ENCODE measurements at places on chromosomes 3 and 15.

GRCh38 chr3:136239094-136239493, 11.0 kb upstream of the PCCB start:
- H3K27ac ChIP-seq: no peak overlapping the region
- no peaks in the 10 kb centered on the region for H3K36me3 ChIP-seq
- DNase-seq: no peak
- H3K4me1 ChIP-seq: no peaks in the 10 kb centered on the region

DNA sequence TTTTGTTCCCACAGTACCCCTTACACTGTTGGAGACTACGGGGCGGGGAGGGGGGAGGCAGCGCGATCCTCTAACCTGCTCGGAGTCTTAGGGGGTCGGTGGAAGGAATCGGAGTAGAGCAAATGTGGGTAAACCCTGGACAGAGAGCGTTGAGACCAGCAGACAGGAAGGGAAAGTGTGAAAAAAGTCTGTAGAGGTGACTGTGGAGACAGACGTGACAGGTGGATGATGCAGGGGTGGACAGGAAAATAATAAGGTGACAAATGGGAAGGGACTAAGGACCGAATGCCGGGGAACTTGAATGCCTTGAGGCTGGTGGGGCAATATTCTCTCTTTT, 424 bp downstream of the EAF2 start:
- DNase-seq: no peak
- peak overlapping the region; percentile 86 for H3K4me3 ChIP-seq
- H3K4me1 ChIP-seq: peaks cover 12% of the 10 kb centered on the region
- H3K36me3 ChIP-seq: peaks cover 19% of the 10 kb centered on the region

DNA sequence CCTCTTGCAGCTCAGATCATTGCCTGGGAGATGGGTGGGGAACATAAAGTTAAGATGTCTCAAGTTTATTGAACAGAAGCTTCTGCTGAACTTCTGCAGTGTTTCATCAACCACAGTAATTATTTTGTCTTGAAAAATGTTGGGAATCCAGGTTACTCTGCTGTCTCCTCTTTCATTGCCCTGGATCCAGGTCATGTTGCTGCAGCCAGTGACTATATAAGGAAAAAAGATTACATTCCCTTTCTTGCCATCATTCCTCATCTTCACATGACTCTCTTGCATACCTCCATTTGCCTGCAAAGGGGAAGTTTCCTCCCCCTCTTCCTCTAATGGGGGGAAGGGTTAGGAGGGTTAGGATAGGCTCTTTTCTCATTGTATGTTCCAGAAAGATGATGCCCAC, 15.1 kb downstream of the GMNC start:
- no peaks in the 10 kb centered on the region for H3K36me3 ChIP-seq
- H3K4me1 ChIP-seq: no peaks in the 10 kb centered on the region
- no peak overlapping the region for H3K27ac ChIP-seq
- no peaks in the 10 kb centered on the region for H3K27me3 ChIP-seq

DNA sequence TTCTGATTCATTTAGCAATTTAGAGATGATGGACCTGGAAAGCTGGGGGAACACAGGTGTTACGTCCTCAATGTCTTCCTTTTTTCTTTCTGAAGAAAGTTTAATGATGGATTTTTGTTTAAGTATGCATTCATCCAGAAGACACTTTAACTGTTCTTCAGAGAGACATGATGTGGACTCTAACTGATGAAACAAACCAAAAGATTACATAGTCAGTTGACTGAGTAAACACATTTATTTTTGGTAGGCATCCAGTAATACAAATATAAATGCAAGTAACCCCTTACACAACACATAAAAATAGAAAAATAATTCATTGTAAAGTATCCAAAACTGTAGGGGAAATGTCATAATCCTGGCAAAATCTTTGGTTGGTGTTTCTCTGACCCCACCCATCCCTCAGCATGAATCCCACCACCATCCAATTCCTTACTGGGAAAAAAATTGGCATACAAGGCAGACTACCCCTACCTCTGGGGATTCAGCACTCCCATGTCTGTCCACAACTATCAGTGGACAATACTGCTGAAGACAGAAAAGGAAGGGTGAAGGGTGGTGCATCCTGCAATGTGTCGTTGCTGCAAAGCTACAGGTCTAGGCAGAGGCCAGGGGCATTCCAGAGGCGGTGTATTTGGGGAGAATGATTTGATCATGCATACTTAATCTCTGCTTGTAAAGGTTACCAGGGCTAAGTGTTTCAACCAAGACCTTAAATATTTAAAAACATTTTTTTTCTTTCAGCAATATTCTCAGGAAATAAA, 37.4 kb downstream of the THBS1 start:
- H3K27ac ChIP-seq: no peak overlapping the region
- H3K27me3 ChIP-seq: no peaks in the 10 kb centered on the region
- H3K4me1 ChIP-seq: peaks cover 10% of the 10 kb centered on the region
- DNase-seq: no peak
- no peak overlapping the region for H3K4me3 ChIP-seq

GRCh38 chr15:29451201-29451781, 181.7 kb upstream of the NSMCE3 start:
- DNase-seq: no peak
- no peaks in the 10 kb centered on the region for H3K4me1 ChIP-seq
- peaks cover 9% of the 10 kb centered on the region for H3K27me3 ChIP-seq
- no peaks in the 10 kb centered on the region for H3K36me3 ChIP-seq
- no peak overlapping the region for H3K4me3 ChIP-seq
- H3K27ac ChIP-seq: no peak overlapping the region

DNA sequence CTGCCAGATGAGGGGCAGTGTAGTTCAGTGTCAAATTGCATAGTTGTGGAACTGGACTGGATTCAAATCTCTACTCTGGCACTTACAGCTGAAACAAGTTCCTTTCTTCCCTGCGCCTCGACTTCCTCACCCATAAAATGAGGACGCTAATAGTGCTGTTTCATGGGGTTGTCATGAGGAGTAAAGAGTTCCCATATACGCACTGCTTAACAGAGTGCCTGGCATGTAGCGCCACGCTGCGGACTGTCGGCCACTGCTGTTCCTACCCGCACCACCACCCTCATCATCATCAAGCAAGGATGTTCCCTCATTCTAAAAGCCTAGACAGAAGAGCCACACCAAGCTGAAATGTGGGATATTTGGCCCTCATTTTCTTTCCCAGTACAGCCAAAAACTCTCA, 91.9 kb downstream of the CHDH start:
- H3K36me3 ChIP-seq: peaks cover 13% of the 10 kb centered on the region
- no peak overlapping the region for H3K27ac ChIP-seq
- no peak for DNase-seq
- no peaks in the 10 kb centered on the region for H3K27me3 ChIP-seq

- no peak overlapping the region for H3K27ac ChIP-seq
- no peak overlapping the region for H3K4me3 ChIP-seq
- peaks cover 90% of the 10 kb centered on the region for H3K27me3 ChIP-seq
- DNase-seq: no peak
Observed at GRCh38 chr3:134605556-134605955, 45.3 kb downstream of the KY start.

DNA sequence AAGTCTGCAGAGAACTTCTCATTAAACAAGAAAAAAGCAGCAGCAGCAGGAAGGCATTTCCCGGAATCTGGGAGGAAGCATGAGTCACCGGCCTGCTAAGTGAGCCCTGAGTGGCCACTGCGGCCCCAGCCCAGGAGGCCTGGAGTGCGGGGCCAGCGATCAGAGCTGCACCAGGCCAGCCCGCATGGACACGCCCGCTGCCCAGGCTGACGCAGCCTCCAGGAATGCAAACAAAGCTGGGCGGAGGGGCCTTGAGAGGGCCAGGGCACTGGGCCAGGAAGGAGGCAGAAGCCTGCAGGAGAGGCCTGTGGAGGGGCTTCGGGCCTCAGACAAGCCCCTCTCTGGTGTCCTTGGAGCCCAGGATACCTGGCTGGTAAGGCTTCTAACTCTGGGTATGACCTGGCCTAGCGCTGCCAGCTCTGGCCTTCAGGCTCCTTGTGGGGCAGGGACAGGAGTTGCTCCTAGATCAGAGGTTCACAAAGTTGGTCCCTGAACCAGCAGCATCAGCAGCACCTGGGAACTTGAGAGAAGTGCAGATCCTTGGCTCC, 101.2 kb downstream of the SMAD6 start:
- H3K4me1 ChIP-seq: peaks cover 25% of the 10 kb centered on the region
- H3K27me3 ChIP-seq: no peaks in the 10 kb centered on the region
- peak overlapping the region; percentile 79 for H3K27ac ChIP-seq
- peak; percentile 96 for DNase-seq
- peaks cover 4% of the 10 kb centered on the region for H3K36me3 ChIP-seq

- no peak for DNase-seq
- H3K4me3 ChIP-seq: no peak overlapping the region
Observed at GRCh38 chr3:172746475-172746874, 4.1 kb upstream of the ECT2 start.

GRCh38 chr15:71612397-71612722, 198.0 kb upstream of the NR2E3 start:
- H3K4me1 ChIP-seq: no peaks in the 10 kb centered on the region
- no peak for DNase-seq
- H3K4me3 ChIP-seq: no peak overlapping the region
- H3K27ac ChIP-seq: no peak overlapping the region

GRCh38 chr3:17261627-17262369, 377.0 kb downstream of the PLCL2 start:
- H3K27me3 ChIP-seq: no peaks in the 10 kb centered on the region
- H3K4me1 ChIP-seq: no peaks in the 10 kb centered on the region
- no peaks in the 10 kb centered on the region for H3K36me3 ChIP-seq
- no peak overlapping the region for H3K4me3 ChIP-seq

- DNase-seq: no peak
- peaks cover 9% of the 10 kb centered on the region for H3K36me3 ChIP-seq
- H3K4me1 ChIP-seq: peaks cover 6% of the 10 kb centered on the region
- no peak overlapping the region for H3K27ac ChIP-seq
- no peaks in the 10 kb centered on the region for H3K27me3 ChIP-seq
Observed at GRCh38 chr15:100769975-100770340, 109.7 kb upstream of the ALDH1A3 start.

GRCh38 chr3:147934451-147935180, 525.5 kb downstream of the ZIC1 start:
- no peak overlapping the region for H3K27ac ChIP-seq
- no peaks in the 10 kb centered on the region for H3K36me3 ChIP-seq
- H3K4me1 ChIP-seq: peaks cover 12% of the 10 kb centered on the region

GRCh38 chr3:74009961-74010844, 385.5 kb upstream of the PDZRN3 start:
- no peak overlapping the region for H3K4me3 ChIP-seq
- H3K36me3 ChIP-seq: no peaks in the 10 kb centered on the region
- no peak overlapping the region for H3K27ac ChIP-seq
- DNase-seq: no peak

GRCh38 chr3:8824238-8824637, 54.8 kb upstream of the OXTR start:
- no peak for DNase-seq
- no peaks in the 10 kb centered on the region for H3K27me3 ChIP-seq
- H3K4me3 ChIP-seq: no peak overlapping the region
- H3K4me1 ChIP-seq: no peaks in the 10 kb centered on the region
- no peaks in the 10 kb centered on the region for H3K36me3 ChIP-seq

- peaks cover 11% of the 10 kb centered on the region for H3K4me1 ChIP-seq
- no peak for DNase-seq
- H3K36me3 ChIP-seq: peaks cover 5% of the 10 kb centered on the region
- no peak overlapping the region for H3K27ac ChIP-seq
Observed at GRCh38 chr3:195073866-195074860, 196.8 kb downstream of the XXYLT1 start.

DNA sequence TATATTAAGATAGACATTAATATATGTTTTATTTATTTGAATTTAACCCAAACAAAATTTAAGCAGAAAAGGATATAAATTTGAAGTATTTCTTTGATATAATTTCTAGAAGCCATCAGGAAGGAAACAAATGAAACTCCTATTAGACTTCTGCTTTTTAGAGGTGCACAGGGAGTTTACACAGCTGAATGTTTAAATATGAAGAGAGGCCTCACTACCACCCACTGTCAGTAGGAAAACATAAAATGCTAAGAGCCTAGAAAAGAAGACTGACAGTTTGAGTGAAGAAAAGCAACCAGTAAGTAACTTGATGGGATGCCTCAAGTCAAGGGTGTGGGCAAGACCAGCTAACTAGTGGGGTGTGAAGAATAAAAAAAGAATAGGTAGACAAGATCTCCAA, 19.7 kb downstream of the PLSCR2 start:
- H3K4me3 ChIP-seq: no peak overlapping the region
- no peak for DNase-seq
- peaks cover 9% of the 10 kb centered on the region for H3K4me1 ChIP-seq

GRCh38 chr3:124833710-124834332, 53.3 kb downstream of the ITGB5 start:
- peaks cover 73% of the 10 kb centered on the region for H3K4me1 ChIP-seq
- DNase-seq: no peak
- H3K36me3 ChIP-seq: peaks cover 34% of the 10 kb centered on the region
- H3K27me3 ChIP-seq: no peaks in the 10 kb centered on the region

DNA sequence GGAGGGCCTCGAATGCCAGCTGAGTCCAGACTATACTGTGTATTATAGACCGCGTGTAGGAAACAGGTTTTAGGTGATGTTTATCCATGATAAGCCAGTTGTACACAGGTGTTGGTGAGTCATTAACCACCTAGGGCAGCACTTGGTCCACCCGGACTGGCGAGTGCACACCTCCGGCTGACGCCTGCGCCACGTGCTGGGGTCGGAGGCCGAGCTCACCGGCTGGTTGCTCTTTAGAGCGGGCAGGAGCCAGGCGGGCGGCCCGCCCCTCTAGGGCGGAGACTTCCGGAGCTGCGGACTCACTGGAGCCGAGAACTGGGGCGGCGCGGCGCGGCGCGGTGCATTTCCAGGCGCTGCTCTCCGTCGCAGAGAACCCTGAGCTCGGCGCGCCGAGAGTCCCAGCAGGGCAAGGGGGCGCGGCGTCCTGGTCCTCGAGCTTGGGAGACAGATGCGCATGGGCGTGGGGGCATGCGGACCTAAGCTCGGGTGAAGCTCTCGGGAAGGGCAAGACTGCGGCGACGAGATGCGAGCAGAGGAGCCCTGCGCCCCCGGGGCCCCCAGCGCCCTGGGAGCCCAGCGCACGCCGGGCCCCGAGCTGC, at the start of gene ESYT3:
ESYT3 (plus strand) TSS at position 341 of the 599 bp plus-strand sequence; CDS start at position 524, 183 bp downstream.
- H3K4me1 ChIP-seq: peaks cover 13% of the 10 kb centered on the region
- DNase-seq: peak; percentile 96
- H3K27ac ChIP-seq: peak within 1 kb of the TSS; percentile 68
- peaks cover 16% of the 10 kb centered on the region for H3K36me3 ChIP-seq
- H3K4me3 ChIP-seq: peak within 1 kb of the TSS; percentile 79
- peaks cover 79% of the 10 kb centered on the region for H3K27me3 ChIP-seq

DNA sequence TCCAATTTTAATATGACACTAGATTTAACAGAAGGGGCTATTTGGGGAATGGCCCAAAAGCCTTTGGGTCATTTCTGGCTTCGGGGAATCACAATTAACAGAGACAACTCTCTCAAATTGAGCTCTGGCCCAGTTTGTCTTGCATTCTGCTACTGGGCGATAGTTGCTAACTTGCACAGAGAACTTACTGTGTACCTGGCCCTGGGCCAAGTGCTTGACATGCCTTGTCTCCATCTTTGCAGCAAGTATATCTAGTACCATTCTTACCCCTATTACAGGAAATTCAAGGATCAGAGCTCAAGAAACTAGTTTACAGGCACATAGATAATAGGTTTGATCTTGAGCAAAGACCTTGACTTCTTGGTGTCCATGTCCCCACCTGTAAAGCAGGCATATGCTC, 175.7 kb downstream of the TMEM108 start:
- peaks cover 28% of the 10 kb centered on the region for H3K27me3 ChIP-seq
- H3K36me3 ChIP-seq: no peaks in the 10 kb centered on the region
- H3K27ac ChIP-seq: no peak overlapping the region
- no peaks in the 10 kb centered on the region for H3K4me1 ChIP-seq
- no peak for DNase-seq

- no peak overlapping the region for H3K27ac ChIP-seq
- no peak overlapping the region for H3K4me3 ChIP-seq
Observed at GRCh38 chr15:75460646-75461045, 9.2 kb upstream of the SIN3A start.

- no peak for DNase-seq
- H3K4me1 ChIP-seq: no peaks in the 10 kb centered on the region
- H3K4me3 ChIP-seq: no peak overlapping the region
Observed at GRCh38 chr3:15538345-15538744, 16.8 kb upstream of the COLQ start.
